ENCODE measurements at places on chromosomes 13 and 19.

DNA sequence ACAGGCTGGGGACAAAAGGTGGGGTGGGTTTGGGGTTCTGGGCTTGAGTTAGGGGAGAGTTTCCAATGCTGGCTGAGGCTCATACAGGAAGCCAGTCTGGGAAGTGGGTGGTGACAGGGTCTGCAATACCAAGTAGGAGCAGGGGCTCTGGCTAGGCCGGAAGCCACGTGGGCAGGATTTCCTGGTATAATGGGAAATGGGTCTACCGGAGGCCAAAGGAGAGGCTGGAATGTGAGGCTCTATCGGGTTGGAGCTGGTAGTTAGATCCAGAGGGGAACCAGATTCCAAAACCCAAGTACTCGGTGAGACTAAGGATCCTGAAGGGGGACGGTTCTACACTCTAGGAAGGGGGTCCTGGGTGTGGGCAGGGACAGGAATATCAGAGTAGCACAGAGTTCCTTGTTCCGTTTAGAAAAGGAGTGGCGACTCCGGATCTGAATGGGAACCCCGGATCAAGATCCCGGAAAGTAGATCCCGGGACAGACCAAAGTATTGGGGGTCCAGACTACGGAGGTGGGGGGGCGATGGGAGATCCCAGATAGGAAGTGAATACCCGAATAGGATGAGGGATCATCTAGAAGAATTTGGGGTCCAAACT lies 802 bp downstream of the CDC37 start:
- peak; percentile 40 for DNase-seq

DNA sequence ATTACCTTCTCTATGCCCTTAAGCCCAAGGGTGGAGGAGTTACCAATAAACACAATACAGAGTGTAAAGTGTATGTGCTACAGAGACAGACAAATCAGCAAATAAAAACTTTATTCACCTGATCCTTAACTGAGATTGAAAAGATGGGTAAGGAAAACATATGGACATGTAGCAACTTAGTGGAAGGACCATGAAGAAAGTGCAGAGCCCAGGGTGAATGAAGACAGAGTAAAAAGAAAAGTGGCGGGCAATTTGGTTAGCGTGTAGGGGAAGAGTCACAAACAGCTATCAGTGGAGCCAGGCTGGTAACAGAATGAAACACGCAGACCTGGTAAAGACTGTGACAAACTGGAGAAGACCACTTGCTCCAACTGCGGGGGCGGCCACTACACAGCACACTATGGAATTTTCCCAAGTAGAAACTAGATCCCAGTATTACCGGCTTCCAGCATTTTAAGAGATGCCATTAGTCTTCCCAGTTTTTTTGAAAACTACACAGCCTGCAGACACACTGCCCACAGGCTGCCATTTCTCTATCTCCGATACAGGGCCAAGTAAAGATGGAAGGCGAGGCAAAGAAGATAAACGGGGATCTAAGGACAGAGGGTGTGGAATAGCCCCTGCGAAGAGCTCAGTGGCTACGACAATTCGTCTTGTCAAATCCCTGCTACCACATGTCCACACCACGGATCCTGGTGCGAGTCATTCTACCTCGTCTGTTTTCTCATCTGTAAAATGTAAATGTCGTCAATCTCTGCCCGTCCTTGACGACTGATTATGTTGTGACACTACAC lies 1.2 kb downstream of the UQCRFS1 start:
- DNase-seq = no peak

DNA sequence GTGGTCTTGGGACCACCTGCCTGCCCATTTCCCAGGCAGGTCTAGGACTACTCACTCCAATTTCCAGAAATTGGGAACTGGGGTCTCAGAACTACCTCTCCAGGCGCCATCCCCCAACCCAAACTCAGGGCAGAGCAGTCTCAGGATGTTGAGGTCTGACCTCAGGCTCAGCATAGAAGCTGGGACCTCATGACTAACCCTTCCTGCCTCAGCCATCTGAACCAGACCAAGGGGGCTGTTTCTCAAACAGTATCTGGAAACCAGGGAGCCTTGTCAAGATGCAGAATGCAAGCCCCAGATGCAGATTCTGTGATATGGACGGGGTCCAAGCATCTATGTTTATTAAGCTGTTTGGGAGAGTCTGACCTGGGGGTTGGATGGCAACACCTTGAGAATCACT lies 1.3 kb downstream of the FBXW9 start:
- DNase-seq = peak; percentile 27

GRCh38 chr19:1860042-1860775 lies 3.2 kb downstream of the KLF16 start:
- DNase-seq = peak; percentile 60

DNA sequence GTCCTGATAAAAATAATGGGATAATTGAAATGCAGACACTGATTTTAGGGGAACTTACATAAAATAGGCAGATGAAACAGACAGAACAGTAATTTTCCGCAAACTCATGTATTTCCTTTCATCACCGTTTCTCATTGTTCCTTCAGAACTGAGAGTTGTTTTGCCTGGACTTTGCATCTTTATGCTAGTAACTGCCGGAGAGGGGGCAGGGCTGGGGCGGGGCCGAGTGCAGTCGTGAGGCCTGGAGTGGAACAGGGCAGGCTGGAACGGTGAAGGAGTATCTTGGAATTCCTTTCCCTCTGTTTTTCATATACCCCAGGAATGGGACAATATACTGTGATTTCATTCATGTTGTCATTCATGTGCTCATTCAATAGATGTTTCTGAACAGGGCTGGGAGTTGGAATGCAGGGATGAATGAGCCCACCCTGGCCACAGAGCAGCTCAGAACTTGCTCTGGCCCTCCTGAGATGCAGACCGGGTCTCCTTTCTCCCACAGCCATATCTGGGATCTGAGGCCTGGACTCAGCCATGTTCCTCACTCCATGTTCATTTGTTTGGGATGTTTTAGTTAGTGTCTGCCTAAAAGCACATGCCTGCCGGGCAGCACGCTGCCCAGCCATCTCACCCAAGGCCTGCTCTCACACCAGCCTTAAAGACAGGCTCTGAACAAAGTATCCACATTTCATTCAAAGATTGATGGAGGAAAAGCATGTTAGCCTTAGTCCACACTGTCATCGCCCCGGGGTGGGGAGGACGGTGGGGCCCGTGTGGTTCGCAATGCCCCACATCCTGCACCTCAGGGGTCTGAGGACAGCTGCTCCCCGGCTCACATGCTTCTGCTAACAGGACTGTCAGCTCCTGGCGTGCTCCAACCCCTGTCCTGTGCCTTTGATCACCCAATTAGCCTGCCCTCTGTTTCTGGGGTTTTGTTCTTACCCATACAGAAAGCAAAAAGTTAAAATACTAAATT lies 92.9 kb downstream of the SOX1 start:
- no peak for DNase-seq

DNA sequence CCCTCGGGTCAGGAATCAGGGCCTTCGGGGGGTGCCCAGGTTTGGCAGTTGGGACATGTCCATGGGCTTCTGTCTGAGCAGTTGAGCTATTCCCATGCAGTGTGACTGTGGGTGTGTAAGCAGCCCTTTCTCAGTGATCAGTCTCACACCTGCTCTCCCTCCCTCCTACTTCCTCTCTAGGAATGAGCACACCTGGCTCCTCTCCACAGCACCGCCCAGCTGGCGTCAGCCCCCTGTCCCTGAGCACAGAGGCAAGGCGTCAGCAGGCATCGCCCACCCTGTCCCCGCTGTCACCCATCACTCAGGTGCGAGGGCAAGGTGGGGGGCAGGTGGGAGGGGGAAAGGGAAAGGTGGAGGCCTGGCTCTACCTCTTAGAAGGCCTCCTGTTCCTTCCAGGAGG lies 25.9 kb downstream of the COMP start:
- no peak for DNase-seq

DNA sequence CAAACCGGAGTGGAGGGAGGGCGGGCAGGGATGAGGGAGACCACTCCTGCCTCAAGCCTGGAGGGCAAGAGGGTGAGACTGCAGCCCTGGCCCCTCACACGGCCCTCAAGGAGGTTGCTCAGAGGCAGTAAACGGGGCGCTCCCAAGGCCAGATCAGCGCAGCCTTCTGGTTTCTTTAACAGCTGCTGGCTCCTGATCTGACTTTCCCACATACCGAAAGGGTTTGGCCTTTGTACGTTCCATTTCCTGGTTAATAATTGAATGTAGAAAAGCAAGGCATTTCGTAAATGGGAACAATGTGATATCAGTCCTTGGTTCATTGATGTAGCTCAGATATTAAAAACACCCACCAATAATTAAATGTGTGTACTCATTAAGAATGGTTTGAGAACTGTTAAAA lies 71.5 kb downstream of the GGACT start:
- DNase-seq = no peak

DNA sequence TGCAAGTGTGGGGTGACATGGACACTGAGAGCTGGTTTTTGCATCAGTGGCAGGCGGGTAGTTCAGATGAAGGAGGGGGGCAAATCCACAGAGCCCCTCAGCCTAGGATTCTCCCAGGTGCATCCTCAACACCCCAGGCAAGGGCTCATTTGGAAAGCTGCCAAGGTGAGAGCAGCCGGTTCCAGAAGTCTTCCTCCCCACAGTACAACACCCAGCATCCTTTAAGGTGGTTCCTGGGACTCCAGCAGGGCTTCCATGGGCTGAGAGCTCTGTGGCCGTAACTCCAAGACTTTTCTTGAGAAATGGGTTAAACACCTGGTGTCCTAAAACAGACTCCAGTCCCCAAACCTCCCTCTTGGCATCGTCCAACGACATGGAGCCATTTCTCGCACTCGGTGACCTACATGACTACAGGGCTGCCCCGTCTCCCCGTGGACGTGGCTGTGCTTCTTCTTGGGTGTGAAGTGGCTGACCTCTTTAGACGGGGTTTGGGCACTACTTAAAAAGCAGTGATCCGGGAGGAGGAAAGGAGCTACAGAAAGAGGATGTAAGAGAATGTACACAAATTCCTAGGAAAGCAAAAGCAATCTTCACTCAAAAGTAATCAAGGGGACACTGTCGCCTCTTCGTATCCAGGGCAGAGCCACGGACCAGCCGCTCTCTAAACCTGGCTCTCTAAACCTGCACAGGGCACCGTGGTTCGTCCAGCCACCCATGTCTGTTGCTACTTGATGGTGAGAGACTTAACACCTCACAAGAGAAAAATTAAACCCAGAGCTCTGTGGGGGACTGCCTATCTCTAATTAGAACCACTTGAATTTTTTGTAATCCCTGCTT lies 25.5 kb downstream of the RANBP3 start:
- DNase-seq = no peak

DNA sequence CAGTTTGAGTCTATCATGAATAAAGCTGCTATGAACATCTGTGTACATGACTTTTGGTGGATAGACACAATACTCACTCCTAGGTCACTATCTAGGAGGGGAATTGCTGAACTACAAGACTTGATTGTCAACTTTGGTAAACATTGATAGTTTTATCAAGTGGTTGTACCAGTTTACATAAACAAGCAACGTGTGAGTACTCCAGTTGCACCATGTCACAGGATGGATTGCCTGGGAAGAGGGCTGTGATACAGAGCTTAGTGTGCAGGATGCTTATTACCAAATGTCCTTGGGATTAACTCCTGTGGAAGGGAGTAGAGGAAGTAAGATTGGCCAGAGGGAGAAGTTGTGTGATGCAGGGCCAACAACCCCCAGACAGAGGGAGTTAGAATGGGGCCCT lies 37.7 kb downstream of the RAP2A start:
- no peak for DNase-seq

- peak; percentile 0 for DNase-seq
Observed at GRCh38 chr13:66329988-66330451, 900.1 kb downstream of the PCDH9 start.

- DNase-seq = no peak
Observed at GRCh38 chr13:24527266-24527775, 14.7 kb upstream of the PARP4 start.

- DNase-seq = no peak
Observed at GRCh38 chr13:29315847-29316246, 279.6 kb downstream of the SLC7A1 start.

DNA sequence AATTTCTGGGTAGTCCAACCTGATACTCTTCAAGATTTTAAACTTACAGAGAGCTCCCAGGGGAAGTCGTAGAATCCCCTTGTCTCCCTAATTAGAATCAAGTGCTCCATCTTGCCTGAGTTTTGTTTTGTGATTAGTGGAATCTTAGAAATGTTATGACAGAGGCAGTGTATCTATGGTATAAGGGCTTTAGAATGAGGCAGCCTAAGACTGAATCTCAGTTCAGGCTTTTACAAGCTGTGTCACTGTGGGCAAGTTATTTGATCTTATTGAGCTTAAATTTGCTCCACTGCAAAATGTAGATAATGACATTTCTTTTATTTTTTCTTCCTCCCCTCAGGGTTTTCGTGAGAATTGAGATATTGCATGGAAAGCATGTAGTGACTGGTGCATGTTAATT lies 215.5 kb downstream of the POSTN start:
- no peak for DNase-seq

- DNase-seq = no peak
Observed at GRCh38 chr19:15633082-15633835, 7.4 kb upstream of the CYP4F3 start.

DNA sequence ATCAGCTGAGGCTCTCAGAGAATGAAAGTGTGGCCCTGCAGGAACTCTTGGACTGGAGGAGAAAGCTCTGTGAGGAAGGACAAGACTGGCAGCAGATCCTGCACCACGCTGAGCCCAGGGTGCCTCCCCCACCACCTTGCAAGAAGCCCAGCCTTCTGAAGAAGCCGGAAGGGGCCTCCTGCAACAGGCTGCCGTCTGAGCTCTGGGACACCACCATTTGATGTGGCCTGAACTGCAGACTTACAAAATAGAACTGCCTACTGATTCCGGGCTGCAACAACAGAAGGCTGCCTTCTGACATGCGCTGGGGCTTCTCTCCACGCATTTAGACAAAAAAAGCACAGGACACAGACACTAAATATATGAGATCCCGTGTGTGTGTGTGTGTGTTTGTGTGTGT lies 577.2 kb downstream of the MYO16 start:
- DNase-seq = no peak

All from activated CD4-positive, alpha-beta T cell treated with anti-CD3 and anti-CD28 coated beads, Interleukin-2, amount 50 U/mL, for 16 hours (primary cell).